ENCODE measurements at places on chromosomes 16 and 17. TPM values are rescaled to one million over a fixed set of nuclear protein-coding genes. Genes with fewer than 3 reads are reported as not detected.
A peak's percentile ranks its signal among the peaks of the same experiment; 100 is the strongest.

SHISA6 gene
- total RNA-seq, result 2.1 TPM

DNA sequence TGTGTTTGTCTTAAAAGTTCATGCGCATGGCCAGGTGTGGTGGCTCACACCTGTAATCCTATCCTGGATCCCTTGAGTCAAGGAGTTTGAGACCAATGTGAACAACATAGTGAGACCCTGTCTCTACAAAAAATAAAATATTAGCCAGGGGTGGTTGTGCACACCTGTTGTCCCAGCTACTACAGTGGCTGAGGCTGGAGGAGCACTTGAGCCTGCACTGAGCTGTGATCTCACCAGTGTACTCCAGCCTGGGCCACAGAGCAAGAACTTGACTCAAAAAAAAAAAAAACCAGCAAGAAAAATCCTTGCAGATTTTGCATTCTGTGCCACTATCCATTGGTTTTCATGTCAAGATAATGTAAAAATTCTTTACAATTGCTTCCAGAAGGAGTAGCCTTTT lies 8.2 kb downstream of the KSR1 start:
- no peak for DNase-seq

FAM83G gene
- 9.9 TPM for total RNA-seq

DNA sequence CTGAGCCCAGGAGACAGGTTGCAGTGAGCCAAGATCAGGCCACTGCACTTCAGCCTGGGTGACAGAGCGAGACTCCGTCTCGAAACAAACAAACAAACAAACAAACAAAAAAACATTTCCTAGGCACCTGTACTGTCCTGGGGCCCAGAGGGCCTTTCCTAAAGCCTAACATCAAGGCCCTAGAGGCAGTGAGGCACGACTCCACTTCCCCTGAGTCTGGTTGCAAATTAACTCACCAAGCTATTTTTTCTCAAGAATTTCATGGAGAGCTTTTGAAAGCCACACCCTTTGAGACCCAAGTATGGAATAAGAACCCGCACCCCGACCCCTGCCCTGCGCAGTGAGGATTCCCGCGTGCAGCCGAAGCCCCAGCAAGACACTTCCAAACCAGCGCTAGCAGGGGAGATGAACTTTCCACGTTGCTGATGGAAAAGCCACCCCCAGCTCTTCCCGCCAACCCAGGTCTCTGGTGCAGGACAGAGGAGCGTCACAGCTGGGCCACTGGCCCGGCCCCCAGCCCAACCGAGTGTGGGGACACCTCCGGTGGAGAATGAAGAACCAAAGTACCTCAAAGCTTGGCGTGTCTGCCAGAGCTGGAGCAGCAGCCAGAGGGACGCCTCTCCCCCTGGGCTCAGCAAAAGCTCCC lies 1.2 kb downstream of the CHST5 start:
- peak; percentile 5 for DNase-seq

GRCh38 chr17:44254361-44255095 lies 13.4 kb downstream of the SLC4A1 start:
- no peak for DNase-seq

PIPOX gene
- total RNA-seq, result 5.2 TPM

DRC3 gene
- total RNA-seq, result 5.8 TPM

- peak; percentile 25 for DNase-seq
These were observed 21.1 kb downstream of the ANKRD40 start for GRCh38 chr17:50686494-50687199.

TMEM88 gene
- total RNA-seq, result 15.3 TPM

- DNase-seq, result no peak
These were observed 13.3 kb downstream of the CYBC1 start for GRCh38 chr17:82437325-82437668.

PROCA1 gene
- 3.1 TPM for total RNA-seq

ACOX1 gene
- total RNA-seq, result 26.4 TPM

GRCh38 chr16:52912565-52913173 lies 140.0 kb downstream of the CHD9NB start:
- DNase-seq, result peak; percentile 71

- DNase-seq, result no peak
These were observed 101.7 kb upstream of the GPR139 start for GRCh38 chr16:20175358-20175757.

DNA sequence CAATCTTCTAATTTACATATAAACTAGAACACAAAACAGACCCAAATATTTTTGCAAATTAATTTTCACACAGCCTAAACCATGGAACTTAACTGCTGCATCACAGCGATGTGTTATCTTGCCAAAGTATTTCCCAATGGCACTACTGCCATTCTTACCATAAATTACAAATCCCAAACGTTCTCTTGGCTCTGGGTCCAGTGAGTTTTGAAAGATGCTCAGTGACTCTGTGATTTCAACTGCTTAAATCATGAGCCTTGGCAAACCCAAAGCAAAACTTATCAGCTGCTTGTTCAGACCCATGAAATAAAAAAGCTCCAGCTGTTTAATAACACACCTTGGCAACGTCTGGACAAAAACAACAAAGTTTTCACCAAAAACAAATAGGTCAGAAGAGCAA lies 223.0 kb downstream of the CA10 start:
- DNase-seq, result no peak

KRT40 gene
- not detected for total RNA-seq

MYOCD gene
- 5.0 TPM for total RNA-seq

SRR gene
- 4.2 TPM for total RNA-seq

DNA sequence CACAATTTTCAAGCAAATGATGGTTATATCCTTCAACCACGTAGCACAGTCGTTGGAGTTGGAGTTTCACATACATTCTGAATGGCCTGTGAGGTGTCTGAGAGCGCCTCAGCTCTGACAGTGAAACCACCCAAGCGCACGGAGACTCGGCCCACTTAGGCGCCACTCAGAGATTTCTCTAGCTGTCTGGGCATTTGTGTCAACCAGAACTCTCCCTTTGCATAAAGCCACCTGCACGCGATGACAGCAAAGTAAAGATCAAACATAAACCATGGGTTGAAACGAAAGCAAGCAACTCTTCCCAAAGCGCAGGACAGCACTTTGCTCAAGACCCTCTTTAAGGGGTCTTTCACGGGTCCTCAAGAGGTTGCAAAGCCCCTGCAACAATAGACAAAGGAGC lies 533 bp downstream of the SLC6A4 start:
- no peak for DNase-seq

DOC2A gene
- total RNA-seq, result 4.9 TPM

CD68 gene
- 42.1 TPM for total RNA-seq

TAOK1 gene
- total RNA-seq, result 28.7 TPM

RECQL5 gene
- 47.6 TPM for total RNA-seq

- DNase-seq, result no peak
These were observed 135.7 kb upstream of the XYLT1 start for GRCh38 chr16:17606460-17606859.

DNA sequence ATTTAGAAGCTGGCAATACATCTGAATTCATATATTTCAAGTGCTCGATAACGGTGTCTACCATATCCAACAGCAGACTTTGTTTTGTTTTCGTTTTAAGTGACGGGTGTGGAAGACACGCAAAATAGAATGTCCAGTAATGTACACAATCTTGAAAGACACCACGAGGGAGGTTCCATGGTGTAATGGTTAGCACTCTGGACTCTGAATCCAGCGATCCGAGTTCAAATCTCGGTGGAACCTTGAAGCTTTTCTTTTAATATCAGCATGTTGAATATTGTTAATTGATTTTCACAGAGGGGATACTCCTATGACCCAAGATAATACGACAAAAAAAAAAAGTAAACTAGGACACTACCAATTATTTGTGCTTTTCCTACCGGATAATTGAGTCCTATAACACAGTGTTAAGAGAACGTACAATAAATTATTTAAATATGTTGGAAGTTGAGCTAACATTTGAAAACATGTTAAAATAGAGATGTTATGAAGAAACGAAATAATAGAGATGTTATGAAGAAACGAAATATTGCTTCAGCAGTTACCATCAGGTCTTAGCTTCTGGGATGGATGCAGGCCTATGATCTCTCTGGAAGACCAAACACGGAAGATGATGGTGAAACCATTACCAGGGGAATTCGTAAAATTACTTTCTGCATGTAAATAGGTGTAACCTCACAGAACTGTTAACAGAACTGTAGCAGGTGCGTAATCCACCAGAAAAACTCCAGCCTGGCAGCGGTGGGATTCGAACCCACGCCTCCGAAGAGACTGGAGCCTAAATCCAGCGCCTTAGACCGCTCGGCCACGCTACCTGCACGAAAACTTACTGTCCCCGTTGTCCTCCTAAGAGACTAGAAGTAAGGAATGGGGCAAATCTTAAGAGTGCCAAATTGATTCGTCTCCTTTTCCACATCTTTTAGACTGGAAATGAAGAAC lies 1.5 kb upstream of the ALOXE3 start:
- peak; percentile 89 for DNase-seq
